ENCODE measurements at places on chromosomes 6 and 20.

DNA sequence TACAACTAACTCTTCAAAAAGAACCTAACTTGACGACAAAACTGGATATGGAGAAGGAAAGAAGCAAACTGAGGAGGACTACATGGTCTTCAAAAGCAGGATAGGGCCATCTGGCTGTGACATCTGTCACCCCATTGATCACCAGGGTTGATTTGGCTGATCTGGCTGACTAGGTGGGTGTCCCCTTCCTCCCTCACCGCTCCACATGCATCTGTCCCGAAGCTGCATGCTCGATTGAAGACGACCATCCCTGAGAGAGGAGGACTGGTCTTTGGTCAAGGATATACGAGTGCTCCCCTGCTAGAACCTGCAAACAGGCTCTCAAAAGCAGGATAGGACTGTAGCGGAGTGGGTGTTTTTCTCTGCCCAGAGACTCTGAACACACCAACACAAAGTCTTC, 21.7 kb downstream of the CPNE1 start:
- no peak for DNase-seq

DNA sequence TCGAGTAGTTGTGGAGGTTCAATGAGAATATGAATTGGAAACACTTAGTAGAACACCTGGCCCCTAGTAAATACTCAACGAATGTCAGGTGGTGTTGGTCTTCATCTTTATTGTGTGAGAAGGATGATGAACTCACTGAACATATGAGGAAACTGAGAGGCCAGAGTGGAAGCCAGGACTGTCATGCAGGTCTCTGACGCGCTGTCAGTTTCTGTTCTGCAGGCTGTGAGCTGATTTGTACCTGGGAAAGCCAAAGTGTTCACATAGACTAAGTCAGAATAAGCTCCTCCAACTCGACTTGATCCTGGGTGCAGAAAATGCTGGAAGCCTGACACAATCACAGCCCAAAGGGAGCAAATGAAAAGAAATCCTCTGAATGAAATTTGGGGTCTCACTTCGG, 222.2 kb downstream of the LY86 start:
- DNase-seq: no peak

DNA sequence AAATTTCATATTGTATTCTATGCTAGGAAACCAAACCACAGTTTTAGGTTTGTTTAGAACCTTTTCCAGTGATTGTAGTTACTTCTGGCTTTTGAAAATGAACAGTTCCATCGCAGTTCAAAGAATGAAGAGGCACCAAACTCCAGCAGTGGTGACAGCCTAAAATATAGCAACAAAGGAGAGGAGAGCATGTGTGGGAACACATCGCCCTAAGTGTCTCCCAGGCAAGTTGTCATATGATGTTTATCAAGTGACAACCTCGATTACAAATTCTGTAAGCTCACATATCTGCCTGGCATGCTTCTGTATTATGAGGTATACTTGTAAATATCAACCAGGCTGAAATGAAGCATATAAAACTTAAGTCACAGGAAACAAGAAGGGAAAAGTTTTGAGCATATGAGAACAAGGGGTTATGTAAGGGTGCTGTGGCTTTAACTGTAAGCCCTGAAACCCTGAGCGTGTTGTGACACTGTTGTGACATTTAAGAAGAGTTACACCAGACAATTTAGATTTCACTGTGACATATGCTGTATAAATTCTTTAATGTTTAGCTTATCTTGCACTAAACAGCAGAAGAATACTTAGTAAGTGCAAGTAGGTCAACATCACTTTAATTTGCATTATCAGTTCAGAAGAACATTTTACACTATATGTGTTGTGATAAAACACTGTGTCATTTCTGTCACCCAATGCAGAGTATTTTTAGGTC, 29.1 kb upstream of the FBXL4 start:
- no peak for DNase-seq

GRCh38 chr6:36715469-36715868, 17.8 kb downstream of the RAB44 start:
- DNase-seq: no peak

DNA sequence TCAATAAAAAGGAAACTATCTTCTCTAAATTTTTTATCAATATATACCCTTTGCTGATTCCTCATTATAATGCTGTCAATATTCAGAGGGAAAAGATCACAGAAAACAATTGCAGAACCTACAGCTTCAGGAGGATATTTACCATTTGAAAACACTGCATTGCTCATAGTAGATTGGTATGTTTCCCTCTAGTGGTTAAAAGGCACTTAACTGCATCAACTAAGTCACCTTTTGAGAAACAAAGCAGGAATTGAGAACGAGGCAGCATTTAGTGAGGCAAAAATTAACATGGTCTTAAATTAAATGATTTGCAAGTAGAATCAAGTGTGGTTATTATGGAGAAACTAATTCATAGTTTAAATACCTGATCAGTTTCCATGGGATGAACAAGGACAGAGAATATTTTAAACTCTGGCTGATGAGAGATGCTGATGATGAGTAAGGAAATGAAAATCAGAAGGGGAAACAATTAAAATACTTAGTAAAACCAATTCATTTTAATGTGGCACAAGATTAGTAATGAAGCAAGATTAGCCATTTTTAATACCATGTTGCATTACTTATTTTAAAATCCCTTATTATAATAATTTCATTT, 642.1 kb downstream of the EPHA7 start:
- no peak for DNase-seq

DNA sequence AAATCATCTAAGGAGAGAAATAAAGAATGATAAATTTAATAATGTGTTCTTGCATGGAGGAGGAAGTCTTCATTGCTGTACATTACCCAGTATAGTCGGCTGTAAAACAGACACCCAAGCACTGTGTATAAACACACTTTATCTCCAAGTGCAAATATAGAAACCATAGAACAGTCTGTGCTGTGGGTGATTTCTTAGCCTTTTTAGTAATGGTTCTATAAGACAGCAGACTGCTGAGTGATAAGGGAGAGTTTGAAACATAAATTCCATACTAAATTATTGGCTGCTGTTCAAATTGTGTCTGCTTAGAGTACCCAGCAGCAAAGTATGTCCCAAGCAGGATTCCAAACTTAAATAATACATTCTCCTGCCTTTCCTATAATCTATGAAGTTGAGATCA, 4.6 kb downstream of the FILIP1 start:
- DNase-seq: no peak

DNA sequence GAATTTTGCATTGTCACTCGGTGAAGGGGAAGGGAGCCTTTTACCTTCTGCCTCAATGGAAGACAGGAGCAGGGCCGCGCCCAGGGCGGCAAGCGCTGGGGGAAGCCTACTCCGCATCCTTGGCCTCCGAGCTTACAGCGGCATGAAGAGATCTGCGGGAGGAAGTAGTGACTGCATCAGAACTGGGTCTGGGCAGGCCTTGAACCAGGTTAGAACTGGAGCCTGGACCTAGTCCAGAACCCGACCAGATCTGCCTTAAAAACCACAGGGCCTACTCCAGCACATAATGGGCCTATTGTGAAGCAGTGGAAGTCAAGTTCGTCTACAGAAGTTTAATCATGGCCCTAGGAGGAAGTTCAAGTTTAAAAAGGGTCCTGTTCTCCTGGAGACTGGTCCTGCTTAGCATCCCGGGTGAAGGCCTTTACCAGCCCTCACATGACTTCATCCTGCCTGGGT, 3.1 kb downstream of the COL12A1 start:
- DNase-seq: no peak

- no peak for DNase-seq
Observed at GRCh38 chr6:137348777-137349176, 129.6 kb upstream of the IFNGR1 start.

- DNase-seq: no peak
Observed at GRCh38 chr6:72657407-72658197, 35.7 kb downstream of the KCNQ5 start.

DNA sequence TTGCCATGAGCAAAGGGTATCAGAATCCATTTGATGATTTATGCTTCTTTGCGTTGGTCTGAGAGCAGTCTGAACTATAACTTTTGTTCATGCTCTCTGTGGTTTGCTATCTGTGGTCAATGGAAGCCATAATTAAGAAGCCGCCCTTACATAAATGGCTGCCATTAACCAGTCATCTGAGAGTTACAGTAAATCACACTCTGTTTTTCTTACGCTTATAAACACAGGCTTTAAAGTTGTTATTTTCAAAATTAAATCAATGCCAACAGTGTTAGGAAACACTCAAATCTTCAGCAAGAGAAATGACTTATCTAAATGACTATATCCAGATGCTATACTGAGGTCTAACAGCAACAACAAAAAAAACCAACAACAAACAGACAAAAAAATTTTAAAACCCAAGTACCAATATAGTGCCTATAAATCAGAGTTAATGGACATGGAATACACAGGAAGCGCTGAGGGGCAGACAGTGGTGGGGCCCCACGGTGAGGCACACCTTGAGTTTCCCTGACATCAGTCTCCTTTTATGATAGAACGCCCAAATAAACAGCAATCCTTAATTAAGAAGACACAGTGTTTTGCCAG, 108.0 kb upstream of the C6orf118 start:
- DNase-seq: no peak

GRCh38 chr6:140193269-140193668, 818.8 kb upstream of the CITED2 start:
- no peak for DNase-seq

DNA sequence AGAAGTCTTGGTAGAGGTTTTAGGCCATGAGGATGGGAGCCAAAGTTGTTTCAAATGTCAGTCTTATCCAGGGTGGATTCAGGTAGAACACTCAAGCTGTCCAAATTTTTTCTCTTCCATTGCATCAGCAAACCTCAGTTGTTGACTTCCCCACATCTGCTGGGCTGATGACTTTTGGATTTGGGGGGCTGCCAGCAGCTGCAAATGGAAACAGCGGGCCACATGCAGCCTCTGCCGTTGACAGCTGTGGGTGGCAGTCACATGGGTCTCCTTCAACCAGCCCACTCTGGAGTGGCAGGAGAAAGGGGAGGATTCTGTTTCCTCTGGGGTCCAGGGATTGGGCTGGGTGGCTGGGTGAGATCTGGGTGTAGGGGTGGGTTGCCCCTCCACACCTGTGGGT, 5.8 kb upstream of the MLN start:
- DNase-seq: no peak

DNA sequence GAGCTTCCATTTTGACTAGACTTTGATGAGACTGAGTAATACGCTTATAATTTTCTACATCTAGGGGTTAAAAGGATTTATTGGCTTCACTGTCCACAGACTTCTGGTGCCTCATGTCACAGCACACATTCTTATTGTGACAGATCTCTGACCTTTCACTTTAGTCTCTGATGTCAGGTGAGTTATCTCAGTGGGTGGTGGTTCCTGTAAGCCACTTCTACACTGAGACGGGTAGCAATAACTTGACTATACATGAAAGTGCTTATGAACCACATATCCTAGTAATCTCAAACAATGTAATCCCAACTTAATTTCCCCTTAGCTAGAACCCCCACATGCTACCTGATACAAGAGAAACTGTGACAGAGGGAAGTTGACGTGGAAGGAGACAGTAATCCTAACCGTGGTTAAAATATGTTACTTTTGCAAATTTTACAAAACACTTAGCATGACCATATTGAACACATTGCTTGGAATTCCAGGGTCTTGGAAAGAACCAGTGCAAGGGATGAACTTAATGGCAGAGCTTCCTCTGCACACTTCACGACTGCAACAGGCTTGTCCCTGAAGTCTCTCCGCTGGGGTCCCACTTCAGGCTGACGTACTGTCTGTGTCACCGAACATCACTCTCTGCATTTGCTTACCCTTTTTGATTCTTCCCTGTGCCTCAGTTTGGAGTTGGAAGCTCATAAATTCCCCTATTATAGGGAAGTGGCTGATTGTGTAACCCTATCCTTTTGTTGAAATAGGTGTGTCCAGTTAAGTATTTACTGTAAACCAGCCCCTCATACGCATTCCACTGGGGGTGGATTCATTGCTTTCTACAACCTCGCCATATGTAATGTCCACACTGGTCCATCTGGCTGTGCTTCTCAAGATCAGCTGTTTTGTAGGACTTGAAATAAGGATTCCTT, 6.4 kb upstream of the TRIM40 start:
- no peak for DNase-seq

GRCh38 chr6:63573899-63574553, 1.7 kb downstream of the LOC128125822 start:
- no peak for DNase-seq

DNA sequence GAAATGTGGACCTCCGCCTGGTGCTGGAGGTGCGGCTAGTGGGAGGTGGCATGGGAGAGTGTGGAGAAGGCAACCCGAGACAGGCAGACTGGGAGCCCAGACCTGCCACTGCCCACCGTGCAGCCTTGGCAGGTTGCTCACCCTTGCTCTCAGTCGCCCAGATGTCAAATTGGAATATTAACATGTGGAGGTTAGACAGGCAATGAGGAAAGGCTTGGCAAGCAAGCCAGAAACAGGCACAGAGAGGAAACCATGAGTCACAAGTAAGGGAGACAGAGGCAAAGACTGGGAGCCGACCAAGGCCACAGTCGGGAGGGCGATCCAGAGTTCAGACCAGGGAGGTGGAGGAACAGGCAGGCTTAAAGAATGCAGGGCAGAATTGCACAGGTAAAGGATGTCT, 178.2 kb downstream of the FOXC1 start:
- no peak for DNase-seq

DNA sequence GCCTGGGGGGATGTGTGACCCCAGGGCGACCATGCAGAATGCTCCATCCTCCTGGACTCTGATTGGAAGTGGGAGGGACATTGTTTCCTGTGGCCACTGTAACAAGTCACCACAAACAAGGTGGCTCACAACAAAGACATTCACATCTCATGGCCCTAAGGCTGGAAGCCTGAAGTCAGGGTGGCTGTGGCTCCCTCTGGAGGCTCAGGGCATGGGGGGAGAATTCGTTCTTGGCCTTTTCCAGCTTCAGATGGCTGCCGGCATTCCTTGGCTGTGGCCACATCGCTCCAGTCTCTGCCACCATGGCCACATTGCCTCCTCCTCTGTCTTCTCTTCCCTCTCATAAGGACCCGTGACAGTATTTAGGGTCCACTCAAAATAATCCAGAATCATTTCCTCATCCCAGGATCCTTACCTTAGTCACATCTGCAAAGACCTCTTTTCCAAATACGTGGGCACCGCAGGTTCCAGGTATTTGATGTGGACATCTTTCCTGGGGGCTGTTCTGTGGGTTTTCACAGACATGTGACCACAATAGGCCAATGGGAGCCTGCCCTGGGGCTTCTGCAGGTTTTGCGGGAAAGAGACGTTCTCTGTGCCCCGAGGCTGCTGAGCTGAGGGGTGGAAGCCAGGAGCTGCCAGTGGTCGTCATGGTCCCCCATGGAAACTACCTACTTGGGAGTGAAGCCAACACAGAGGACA, 249.3 kb downstream of the PREX1 start:
- no peak for DNase-seq

GRCh38 chr6:90264561-90264960, 32.1 kb downstream of the BACH2 start:
- DNase-seq: no peak

GRCh38 chr6:142929751-142930358, 15.1 kb downstream of the HIVEP2 start:
- no peak for DNase-seq

GRCh38 chr6:136439514-136440190, 110.6 kb downstream of the MAP7 start:
- no peak for DNase-seq
